ENCODE measurements at places on chromosomes 16 and 17. TPM values are rescaled to one million over a fixed set of nuclear protein-coding genes. Genes with fewer than 3 reads are reported as not detected.

DNA sequence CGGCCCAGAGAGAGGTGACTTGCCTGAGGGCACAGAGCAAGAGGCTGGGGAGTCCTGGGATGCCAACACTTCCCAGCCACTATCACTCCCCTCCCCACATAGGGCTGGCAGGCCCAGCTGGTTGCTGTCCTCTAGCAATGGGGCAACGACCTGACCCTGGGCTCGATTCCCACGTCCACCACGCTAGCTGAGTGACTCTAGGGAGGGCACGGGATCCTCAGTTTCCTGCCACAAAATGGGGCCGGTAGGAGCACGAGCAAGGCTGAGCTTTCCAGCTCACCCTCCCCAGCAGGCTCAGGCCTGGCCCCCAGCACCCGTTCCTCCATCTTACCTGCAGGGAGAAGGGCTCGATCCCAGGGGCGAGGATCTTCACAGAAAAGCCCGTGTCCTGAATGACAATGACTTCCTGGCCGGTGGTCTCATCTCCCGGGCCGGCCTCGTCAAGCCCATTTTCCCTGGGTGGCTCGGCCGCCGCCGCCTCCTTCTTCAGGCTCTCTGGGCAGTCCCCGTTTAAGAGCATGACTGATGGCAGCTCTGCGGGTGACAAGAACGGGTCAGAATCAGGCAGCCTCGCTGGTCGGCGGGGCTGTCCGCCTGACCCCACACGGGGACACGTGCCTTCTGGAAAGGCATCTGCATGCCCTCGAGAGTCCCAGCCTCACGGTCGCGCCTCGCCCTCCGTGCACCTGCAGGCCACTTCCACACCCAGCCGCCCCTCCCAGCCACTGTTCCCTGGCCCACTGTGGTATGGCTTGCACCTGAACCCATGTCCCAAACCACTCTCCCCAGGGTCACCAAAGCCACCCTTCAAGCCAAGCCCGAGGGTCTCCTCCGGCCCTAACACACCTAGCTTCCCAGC lies 7.3 kb downstream of the CLUH start:
- no peak for DNase-seq

- no peak for DNase-seq
Observed at GRCh38 chr16:66851166-66851964, 7.2 kb downstream of the CA7 start.

DNA sequence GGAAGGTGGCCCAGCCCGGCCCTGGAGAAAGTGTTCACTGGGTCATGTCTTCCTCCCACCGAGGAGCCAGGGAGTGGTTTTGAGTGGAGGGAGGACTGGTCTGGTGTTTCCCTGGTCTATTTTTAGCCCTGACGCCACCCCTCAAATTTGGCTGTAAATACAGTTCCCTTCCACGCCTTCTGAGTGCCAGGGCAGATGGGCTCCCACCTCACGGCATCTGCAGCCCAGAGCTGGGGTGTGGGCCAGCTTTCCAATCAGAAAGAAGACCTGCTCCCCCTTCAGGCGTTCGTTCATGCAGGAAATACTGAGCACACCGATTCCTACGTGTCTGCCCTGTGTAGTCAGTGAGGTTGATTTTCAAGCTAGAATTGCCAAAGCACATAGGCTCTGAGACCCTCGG lies 53.7 kb downstream of the SNX20 start:
- DNase-seq, result no peak

GRCh38 chr16:920051-920681 lies 50.6 kb downstream of the LMF1 start:
- no peak for DNase-seq

TMIGD1 gene
- total RNA-seq, result not detected

DNA sequence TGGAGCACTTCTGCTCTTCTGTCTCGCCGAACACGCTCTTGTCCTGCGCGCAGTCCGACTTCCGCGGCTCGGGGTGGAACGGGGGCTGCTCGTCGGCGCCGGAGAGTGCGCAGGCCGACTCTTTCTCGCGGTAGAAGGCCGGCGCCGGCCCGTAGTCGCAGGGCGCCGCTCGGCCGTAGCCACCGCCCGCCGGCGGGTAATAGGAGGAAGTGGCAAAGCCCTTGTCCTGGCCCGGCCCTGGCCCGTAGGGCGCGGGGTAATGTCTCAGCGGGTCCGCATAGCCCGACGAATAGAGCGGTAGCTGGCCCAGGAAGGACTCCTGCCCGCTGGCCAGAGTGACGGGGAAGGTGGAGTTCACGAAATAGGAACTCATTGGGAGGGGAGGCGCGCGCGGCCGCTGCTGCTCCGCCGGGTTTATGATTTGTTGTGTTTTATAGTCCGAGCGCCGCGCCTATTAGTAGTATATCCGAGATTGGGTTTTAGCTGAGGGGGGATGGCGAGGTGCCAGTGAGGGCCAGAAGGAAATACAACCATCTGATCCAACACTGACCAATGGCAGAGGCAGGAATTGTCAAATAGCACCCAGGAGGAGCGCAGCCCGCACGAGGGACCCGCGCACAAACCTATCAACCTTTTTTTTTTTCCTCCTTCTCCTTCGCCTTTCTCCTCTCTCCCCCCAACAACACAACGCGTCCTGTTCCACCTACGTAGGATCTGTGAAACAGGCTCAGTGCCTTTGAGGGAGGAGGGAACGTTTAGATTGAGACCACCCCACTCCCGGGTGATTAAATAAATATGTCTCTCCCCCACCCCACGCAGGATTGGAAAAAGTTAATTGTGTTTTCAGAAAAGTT lies 4.4 kb upstream of the HOXB5 start:
- peak; percentile 91 for DNase-seq

KRTAP4-9 gene
- total RNA-seq, result not detected

DNA sequence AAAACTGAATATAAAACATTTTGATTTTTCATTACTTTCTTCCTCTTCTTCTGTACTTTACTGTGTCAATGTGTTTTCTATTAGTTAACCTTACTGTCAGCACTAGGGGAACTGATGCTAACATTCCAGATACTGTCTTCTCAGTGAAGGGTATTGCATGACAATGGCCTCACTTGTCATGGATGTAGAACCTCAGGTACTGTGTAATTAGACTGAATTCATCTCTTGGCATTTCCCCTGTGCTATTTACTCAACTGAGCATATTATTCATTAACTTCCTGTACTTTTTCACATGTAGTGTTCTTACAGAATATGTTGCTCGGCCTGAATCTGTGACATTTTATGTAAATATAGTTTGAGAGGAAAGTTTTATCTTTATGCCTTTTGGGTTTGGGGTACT lies 237.0 kb downstream of the CA10 start:
- no peak for DNase-seq

DNA sequence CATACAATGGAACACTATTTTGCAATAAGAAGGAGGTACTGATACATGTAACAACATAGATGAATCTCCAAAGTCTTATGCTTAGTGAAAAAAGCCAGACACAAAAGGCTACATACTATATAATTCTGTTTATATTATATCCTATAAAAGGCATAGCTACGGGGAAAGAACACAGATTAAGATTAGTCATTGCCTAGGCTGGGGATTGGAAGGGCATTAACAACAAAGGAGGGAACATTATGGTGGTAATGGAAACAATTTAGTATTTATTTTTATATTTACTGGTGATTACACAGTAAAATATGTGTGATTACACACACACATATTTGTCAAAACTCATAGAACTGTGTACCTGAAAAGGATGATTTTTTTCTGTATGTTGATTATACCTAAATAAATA lies 278.1 kb downstream of the ZFHX3 start:
- DNase-seq, result no peak

DNA sequence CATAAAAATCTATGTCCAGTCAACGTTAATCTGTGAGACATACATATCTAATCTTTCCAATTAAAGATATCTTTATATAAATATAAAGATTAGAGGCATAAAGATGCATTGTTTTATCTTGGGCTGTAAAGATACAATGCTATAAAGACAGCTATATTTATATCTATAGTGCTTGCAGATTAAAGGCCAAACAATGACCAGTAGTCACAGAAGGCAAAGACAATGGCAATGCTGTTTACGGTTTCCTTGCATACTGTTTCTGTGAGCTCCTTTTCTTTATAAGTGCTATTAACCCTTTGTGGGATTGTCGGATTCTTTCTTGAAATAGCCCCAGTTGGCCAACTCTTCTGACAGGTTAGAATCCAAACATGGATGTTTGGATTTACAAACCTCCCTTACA lies 85.5 kb upstream of the SALL1 start:
- no peak for DNase-seq

DNA sequence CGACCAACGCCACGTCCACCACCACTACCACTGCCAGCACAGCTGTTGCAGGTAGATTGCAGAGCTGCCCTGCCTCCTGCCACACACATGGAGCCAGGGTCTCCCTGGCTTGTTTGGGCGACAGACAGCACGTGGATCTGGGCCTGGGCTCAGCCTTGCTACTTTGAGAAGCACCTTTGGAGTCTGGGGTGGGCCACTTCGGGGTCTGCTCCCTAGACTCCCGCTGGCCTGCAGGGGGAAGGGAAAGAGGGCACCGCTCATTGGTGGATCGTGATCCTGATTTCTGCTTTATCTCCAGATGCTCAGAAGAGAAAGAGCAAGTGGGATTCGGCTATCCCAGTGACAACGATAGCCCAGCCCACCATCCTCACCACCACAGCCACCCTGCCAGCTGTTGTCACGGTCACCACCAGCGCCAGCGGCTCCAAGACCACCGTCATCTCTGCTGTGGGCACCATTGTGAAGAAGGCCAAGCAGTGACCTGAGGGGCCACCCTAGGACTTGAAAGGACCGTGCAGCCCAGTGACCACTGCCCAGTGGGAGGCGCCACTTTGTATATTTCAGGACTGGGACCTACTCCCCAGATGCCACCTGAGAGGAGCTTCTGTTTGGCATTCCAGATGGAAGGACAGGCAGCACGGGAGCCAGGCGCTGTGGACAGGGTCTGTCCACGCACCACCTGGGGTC lies 15.1 kb upstream of the ITGB4 start:
- DNase-seq, result no peak

PLXDC1 gene
- total RNA-seq, result 2.1 TPM

DNA sequence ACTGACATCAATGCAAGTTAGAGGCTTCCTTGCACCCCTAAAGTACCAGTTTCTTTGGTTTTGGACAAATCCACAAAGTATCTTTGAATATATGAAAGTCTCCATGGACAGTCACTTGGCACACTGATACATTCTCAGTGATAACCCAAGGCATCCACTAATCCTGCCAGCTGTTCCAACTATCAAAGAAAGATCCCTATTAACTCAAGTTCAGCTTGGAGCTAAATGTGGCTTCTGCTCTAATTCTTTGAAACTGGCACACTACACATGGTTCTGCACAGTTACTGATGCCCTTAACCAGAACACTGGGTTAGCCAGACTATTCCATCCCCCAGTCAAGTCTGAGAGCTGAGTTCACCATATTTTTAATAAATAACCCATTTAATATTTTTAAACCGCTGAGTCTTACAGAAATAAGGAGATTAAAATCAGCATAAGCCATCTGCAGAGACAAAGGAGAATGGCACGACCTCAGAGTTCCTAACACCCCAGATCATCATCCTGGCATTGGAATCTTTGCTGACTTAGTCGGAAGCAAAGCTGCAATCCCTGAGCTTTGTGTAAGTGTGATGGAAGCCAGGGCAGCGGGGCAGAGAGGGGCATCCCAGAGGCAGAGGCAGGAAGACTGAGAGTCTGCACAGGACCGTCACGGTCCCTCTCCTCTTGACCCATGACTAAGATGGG lies 6.3 kb downstream of the CACNG1 start:
- no peak for DNase-seq

- no peak for DNase-seq
Observed at GRCh38 chr17:65193716-65194293, 56.6 kb downstream of the RGS9 start.

SMTNL2 gene
- 1.8 TPM for total RNA-seq

- DNase-seq, result no peak
Observed at GRCh38 chr17:2056206-2057174, 1.6 kb downstream of the HIC1 start.

- no peak for DNase-seq
Observed at GRCh38 chr16:12958366-12958765, 57.0 kb downstream of the SHISA9 start.

DNA sequence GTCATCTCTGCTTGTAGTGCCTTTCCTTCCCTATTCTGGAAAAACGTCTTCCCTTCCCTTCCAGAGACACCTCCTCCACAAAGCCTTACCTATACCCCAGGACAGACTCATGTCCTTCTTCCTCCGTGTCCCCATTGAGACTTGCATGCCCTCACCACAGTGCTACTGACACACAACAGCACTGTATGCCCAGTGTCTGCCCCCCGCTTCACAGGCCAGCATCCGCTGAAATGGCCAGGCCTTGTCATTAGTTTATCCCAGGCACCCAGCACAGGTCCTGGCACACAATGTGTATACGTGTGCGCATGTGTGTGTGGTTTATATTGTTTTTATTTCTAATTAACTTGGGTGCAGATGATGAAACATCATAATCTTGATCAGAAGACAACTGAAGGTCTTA lies 130.1 kb upstream of the CCL2 start:
- no peak for DNase-seq

KREMEN2 gene
- total RNA-seq, result 3.5 TPM

GFAP gene
- total RNA-seq, result not detected

CA4 gene
- total RNA-seq, result not detected

Data from A172 (cell line).